ENCODE measurements at places on chromosomes 13 and 19. TPM values are rescaled to one million over a fixed set of nuclear protein-coding genes. Genes with fewer than 3 reads are reported as not detected.

- DNase-seq = no peak
These were observed 41.0 kb downstream of the RASL11A start for GRCh38 chr13:27311518-27312210.

DNA sequence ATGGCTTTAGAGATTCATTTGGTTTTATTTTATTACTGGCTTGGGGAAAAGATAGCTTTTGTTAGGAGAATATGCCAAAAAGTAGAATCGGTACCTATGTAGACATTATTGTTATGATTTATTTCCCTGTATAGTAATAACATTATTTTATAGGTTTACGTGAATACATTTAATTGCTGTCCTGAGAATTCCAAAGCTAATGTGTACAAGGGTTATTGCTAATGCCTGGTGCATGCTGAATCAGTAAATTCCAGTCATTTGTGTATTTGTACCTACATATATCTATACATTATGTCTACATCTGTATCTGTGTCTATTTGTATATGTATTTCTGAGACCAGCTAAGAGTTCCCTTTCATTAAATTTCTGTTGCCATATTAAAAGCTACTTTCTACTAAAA, 550.9 kb downstream of the GPC6 start:
- DNase-seq = no peak

DNA sequence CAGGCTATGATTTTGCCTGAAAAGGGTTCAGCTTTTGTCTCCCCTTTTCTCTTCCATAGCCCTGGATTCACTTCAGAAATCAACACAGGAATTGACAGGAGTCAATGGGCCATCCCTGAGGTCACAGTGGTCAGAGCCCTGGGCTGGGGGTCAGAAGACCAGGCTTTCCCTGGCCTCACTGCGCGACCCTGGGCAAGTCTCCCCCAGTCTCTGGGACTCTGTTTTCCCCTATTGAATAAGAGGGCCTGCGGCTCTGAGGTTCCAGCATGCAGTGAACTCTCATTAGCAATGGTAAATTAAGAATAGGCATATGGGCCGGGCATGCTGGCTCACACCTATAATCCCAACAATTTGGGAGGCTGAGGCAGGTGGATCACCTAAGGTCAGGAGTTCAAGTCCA, 30.7 kb upstream of the VSTM2B start:
- DNase-seq = peak; percentile 48

GRCh38 chr19:10979951-10980381, 19.1 kb downstream of the SMARCA4 start:
- DNase-seq = no peak

GRCh38 chr19:39915101-39915847, 19.2 kb downstream of the FCGBP start:
- DNase-seq = peak; percentile 50

The ZNF583 gene
- total RNA-seq = 10.8 TPM

The LMTK3 gene
- total RNA-seq = 0.57 TPM

Data from posterior vena cava (tissue), 2 donors.